ENCODE measurements at places on chromosomes 16 and 17. TPM values are rescaled to one million over a fixed set of nuclear protein-coding genes. Genes with fewer than 3 reads are reported as not detected.
A peak's percentile ranks its signal among the peaks of the same experiment; 100 is the strongest.

DNA sequence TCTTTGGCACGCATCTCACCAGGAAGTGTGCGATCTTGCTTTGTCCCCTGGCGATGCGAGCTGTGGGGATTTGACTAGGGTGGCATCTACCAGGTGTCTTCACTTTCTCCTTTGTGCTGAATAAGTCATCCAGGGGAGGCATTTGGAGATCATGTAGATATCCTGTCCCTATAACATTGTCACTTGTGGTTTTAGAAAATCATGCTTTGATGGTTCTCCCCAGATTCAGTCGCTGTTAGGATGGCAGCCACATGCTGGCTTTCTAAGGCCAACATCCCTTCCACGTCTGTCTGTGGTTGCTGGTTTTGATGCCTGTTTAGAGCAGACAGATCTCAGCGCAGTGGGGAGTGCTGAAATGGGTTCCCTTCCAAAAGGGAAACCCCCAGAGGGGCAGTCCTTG is 2.5 kb downstream of the ADAD2 start:
- no peak for DNase-seq

- peak; percentile 95 for DNase-seq
Observed at GRCh38 chr16:30947859-30948666, 805 bp upstream of the ORAI3 start.

GRCh38 chr16:75794426-75794825 is 68.1 kb upstream of the CPHXL start:
- DNase-seq: no peak

GRCh38 chr17:17730250-17730935 is 49.1 kb downstream of the RAI1 start:
- no peak for DNase-seq

DNA sequence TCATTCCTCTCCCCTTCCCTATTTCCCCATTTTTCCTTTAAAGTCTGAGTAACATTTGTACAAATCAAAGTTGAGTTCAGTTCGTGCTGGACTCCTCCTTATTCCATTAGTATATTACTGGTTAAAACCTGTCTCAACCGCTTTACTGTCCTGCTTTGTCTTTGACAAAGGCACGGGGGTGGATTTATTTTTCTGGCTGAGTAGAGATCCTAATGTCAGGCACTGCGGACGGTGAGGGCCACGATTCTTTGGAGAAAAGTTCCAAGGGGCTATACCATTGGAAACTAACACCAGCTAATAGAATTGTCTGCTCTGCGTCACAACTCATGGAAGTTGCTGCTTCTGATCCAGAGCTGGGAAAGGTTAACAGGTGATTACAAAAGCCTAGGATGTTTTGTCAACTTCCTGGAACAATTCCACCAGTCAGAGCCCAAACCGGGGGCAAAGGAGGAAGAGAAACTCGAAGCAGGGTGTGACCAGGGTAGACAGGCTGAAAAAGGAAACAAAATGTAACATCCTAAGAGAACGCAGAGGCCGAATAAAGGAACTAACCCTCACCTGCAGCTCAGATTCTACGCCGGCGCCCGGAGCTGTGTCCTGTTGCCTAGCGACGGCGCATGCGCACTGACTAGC is 12.4 kb downstream of the TAT start:
- peak; percentile 22 for DNase-seq

DNA sequence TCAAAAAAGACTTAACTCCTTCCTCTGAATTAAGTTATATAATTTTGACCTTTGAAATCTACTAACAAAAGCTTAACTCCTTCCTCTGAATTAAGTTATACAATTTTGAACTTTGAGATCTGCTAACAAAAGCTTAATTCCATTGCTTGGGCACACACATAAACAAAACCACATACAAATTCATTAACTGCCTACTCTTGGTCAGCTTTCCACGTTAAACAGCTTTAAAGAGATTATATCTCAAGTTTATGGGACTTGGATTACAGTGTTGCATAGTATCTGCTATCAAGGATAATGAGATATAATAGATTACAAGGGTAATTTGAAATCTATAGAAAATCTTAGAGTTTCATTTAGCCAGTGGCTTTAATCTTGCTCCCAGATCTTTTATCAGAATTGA is 23.5 kb downstream of the COX10 start:
- no peak for DNase-seq

DNA sequence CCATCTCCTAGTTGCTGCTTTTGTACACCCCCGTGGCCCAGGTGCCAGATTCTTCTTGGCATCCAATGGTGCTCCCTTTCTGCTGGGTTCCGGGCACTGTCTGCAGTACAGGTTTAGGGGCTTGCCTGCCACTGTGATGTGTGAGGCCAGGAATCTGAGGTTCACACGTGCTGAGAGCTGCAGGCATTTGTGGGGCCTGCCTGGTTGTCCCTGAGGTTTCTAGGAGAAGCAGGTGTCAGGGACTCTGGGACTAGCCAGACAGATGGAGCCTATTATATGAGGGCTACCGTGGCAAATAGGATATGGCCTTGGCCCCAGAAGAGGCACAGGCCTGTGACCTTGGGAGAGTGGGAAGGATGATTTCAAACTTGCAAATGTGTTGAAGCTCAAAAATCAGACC is 29.3 kb downstream of the NDEL1 start:
- DNase-seq: no peak

- DNase-seq: no peak
Observed at GRCh38 chr16:68782198-68783174, 45.4 kb downstream of the CDH1 start.

DNA sequence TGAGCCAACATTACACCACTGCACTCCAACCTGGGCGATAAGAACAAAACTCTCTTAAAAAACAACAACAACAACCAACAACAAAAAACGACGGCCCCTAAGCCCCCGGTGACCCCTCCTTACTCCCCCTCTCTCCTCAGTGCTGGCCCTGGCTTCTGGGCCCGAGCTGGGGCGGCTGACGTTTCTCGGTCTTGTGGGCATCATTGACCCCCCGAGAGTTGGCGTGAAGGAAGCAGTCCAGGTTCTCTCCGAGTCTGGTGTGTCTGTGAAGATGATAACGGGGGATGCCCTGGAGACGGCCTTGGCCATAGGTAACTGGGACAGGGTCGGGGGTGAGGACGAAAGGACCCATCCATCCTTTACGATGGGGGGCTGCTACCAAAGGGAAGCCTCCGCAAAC is 52.7 kb downstream of the MEAK7 start:
- no peak for DNase-seq

DNA sequence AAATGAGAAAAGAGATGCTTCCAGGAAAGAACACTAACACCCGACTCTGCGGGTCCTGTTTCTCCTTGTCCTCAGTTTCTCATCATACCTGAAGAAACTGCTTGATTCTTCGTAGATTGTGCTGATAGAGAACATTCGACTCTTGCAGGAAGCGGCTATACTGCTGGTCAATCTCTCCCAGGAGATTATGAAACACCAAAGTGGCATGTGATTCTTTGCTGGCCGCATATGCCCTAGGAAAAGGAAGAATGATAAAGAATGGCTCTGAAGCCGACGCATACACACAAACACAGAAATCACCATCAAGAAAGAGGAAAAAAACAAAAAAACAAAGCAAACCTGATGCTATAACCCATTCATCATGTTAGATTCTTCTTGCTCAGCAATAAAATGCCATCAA is 41.8 kb downstream of the STAT3 start:
- DNase-seq: no peak

GRCh38 chr17:51407576-51407975 is 147.2 kb downstream of the UTP18 start:
- DNase-seq: no peak

- DNase-seq: no peak
Observed at GRCh38 chr17:81863123-81863675, 2.9 kb upstream of the P4HB start.

DNA sequence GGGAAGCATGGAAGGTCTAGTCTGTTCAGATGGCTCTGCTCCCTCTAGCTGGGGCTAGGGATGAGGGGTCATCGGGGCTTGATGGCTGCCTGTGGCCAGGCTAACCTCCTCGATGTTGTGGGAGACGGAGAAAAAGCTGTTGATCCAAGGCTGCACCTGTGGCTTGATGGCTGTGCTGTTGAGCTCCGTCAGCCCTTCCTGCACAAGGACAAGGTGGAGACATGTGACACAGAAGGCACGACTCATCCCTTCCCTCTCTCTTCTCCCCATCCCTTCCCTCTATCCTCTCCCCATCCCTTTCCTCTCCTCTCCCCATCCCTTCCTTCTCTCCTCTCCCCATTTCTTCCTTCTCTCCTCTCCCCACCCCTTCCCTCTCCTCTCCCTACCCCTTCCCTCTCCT is 28.2 kb downstream of the FCSK start:
- no peak for DNase-seq

GRCh38 chr17:47981462-47981861 is 10.5 kb downstream of the CDK5RAP3 start:
- no peak for DNase-seq

GRCh38 chr17:17765359-17766076 is 71.3 kb downstream of the SREBF1 start:
- DNase-seq: no peak

DNA sequence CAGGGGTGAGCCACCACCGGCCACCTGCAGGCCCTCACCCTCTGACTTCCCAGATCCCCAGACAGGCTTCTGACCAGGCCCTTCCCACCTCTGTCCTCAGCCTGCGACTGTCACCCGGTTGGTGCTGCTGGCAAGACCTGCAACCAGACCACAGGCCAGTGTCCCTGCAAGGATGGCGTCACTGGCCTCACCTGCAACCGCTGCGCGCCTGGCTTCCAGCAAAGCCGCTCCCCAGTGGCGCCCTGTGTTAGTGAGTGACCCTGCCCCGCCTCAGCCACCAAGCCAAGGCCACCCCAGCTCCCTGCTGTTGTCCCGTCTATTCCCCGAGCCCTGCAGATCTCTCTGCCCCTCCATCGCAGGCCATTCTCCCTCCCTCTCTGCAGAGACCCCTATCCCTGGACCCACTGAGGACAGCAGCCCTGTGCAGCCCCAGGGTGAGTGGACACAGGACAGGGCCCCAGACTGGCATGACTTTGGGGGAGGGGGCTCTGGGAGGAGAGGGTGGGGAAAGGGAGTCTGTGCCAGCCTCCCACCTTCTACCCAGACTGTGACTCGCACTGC is 1.9 kb downstream of the NTN3 start:
- DNase-seq: no peak

GRCh38 chr17:74868908-74869255 is 3.9 kb downstream of the FDXR start:
- DNase-seq: no peak

DNA sequence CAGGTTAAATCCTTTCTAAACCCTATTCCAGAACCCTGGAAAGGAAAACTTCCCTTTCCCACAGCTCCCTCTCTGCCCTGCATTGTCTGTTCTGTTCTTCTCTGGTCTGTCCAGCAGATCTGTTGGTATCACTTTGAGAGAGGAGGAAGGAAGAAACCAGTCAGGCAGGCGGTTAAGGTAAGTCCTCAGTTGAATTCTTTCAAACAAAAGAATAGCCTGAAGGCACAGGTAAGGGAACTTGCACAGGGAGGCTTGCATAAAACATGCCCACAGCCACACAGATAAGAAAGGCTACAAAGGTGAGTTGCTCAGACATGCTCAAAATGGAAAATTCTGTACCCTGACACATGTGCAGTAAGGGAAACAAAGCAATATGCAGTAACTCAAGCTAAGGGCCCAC is 595.7 kb upstream of the CDH5 start:
- DNase-seq: no peak

DNA sequence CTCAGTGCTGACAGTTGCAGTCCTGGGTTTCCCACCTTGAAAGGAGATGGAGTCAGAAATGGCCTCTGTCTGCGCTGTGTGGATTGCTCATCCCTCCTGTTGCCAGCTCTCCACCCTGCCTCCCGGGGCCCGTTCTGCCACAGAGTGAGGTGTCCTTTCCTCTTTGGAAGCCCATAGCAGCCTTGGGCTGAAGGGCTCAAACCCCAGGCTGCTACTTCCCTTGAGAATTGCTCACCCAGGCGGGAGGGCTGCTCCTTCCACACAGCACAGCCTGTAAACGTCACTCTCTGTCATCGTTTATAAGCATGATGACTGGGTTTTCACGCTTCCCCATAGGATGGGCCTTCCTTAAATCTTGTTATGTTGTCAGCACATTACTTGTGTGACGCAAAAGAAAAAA is 62.7 kb downstream of the FOXK2 start:
- no peak for DNase-seq

DNA sequence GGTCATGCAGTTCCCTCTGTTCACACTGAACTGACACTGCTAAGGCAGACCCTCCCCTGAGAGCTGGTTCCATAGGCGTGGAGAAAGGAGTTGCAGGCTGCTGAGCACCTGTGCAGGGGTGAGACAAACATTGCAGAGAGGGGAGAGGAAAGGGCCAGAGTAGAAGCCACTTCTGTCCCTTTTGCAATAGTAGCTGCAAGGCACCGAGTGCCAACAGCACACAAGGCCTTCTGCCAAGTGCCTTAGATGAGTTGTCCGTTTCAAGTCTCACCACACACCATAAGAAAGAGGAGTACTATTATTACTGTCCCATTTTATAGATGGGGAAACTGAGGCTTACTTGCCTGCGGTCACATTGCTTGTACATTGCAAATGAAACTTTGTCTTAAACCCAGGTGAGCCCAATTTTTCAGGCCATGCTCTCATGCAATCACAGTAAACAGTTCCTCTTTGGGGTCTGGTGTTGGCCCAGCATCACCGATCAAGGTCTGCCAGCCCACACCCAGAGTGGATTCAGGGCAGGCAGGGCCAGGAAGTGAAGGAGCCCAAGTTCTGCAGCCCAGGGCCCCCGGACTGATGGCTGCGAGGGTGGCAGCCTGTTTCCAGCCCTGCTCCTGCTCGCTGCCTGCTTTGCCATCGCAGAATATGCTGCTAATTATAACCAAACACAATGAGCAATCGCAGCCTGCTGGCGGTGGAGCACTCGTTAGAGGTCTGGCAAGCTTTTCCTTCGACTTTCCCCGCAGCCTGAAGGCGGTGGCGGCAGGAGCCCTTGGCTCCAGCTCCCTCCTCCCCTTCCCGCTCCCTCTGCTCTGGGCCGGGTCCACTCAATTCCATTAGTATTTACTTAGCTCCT is 36.8 kb upstream of the DYNLL2 start:
- no peak for DNase-seq

DNA sequence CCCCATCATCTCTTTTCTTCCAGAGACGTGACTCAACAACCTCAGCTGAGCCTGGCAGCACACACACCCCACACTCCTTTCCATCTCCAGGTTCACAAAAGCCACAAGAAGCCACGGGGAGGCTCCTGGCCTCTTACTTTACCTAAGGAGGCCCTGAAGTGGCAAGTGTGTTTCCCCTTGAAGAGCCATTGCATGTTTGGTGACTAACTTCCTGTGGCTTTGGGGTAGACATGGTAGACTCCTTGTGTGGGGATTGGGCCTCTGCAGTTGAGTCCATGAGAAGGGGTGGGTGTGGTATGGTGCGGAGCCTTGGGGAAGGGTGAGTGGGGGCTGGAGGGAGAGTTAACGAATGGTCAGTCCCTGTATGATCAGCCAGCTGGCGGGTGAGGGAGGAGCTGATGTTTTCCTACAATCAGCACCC is 24.2 kb downstream of the SAP30BP start:
- no peak for DNase-seq

- DNase-seq: no peak
Observed at GRCh38 chr16:89322321-89323119, 105.0 kb downstream of the ZNF778 start.

GRCh38 chr16:24972608-24973220 is 42.5 kb downstream of the ARHGAP17 start:
- DNase-seq: no peak

The ALOX15 gene
- 0.17 TPM for polyA plus RNA-seq

The ARL17A gene
- 23.8 TPM for polyA plus RNA-seq

The LRRC75A gene
- 4.9 TPM for polyA plus RNA-seq

The PRR14 gene
- polyA plus RNA-seq: 44.8 TPM

The CCDC144A gene
- polyA plus RNA-seq: 3.9 TPM

The VMO1 gene
- 1.7 TPM for polyA plus RNA-seq

The ZNF668 gene
- polyA plus RNA-seq: 5.4 TPM

The LGALS9 gene
- 19.2 TPM for polyA plus RNA-seq

The C17orf50 gene
- polyA plus RNA-seq: 0.26 TPM

The ITGB3 gene
- 19.4 TPM for polyA plus RNA-seq

The EPX gene
- 0.89 TPM for polyA plus RNA-seq

The USP6 gene
- 10.4 TPM for polyA plus RNA-seq

The ASGR1 gene
- polyA plus RNA-seq: 7.2 TPM
